ENCODE measurements at places on chromosomes 12 and 14.

DNA sequence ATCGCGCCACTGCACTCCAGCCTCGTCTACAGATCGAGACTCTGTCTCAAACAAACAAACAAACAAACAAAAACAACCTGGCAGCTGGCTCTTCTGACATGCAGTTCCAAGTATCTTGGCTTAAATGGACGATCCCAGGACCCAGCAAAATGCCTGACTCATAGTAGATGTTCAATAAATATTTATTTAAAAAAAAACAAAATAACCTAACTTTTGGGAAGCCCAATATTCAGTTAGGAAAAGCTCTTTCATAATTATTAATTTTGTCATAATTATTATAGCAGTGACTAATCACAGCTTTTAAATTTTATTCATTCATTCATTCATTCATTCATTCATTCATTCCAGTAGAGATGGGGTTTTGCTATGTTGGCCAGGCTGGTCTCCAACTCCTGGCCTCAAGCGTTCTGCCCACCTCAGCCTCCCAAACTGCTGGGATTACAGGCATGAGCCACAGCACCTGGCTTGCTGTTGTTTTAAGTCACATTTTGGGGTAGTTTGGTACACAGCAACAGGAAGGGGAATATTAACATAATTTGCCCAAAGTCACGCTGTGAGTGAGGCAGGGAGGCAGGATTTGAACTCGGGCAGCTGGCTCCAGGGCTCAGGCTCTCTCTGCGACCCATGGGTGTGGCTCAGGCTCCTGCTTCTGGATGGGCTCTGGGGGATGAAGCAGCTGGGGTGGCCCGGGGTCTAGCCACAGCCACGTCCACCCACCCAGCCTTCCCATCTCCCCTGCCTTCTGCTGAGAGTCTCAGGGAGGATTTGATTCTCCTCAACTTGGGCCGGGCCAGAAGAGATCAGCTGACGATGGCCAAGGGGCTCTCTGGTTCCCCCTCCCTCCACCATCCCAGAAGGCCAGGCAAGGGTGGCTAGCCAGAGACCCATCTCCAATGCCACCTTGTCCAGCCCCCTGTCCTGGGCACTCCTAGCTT, 2.4 kb downstream of the SDS start:
- no peak for DNase-seq

- no peak for DNase-seq
Observed at GRCh38 chr14:59588101-59588500, 11.5 kb upstream of the CCDC175 start.

GRCh38 chr12:11601647-11602046, 47.8 kb upstream of the ETV6 start:
- peak; percentile 32 for DNase-seq

DNA sequence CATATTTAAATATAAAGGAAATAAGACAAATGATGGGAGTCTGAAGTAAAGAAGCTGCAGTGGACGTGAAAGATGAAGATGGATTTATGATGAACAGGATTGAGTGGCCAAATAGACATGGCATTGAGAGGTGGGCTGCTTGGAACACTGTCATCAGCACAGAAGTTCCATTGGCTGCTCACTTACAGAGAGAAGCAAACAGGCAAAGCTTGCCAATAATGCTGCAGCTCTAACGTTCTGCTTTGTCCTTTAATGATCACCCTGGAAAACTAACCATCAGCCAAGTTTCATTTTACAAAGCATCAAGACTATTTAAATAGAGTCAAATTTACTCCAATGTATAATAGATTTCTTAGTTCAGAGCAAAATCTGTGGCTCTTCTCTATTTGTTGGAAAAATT, 721.4 kb downstream of the TMTC2 start:
- DNase-seq, result no peak

GRCh38 chr12:52942901-52943181, 6.1 kb upstream of the KRT18 start:
- no peak for DNase-seq

GRCh38 chr14:29222671-29223268, 456.2 kb downstream of the FOXG1 start:
- DNase-seq, result peak; percentile 41

GRCh38 chr14:36443374-36443773, 76.7 kb downstream of the NKX2-1 start:
- DNase-seq, result no peak

DNA sequence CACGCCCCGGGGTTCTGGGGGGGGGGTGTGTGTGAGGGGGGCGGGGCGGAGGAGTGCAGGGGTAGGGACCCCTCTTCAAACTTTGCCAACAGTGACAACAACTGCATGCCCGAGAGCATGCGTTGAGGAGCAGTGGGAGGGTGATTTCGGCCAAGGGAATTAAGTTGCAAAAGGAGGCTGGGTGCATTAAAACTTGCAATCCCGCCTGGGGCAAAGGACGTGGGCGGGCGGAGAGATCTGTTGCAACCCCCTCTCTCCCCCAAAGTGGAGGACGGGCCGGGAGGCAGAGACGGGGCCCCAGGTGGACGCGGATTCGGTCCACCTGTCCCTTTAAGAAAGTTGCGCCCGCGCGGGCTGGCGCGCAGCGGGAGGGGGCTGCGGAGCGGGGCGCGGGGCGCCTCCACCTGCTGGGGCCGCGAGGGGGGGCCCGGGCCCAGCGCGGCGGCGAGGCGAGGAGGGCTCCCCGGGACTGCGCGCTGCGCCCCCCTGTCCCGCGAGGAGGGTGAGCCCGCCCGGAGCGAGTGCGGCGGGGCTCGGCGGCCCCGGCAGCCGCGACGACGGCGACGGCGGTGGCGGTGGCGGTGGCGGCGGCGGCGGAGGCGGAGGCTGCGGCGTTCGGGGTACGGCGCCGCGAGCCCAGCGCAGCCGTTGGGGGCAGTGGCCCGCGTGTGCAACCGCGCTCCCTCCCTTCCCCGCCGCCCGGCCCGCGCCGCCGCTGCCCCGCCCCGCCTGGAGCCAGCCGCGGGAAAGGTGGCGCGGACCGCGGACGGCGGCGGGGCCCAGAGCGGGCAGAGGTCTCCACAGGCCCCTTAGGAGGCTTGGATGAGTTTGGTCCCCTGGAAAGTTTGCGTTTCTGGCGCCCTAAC, 530 bp upstream of the FOXN4 start:
- DNase-seq, result no peak

DNA sequence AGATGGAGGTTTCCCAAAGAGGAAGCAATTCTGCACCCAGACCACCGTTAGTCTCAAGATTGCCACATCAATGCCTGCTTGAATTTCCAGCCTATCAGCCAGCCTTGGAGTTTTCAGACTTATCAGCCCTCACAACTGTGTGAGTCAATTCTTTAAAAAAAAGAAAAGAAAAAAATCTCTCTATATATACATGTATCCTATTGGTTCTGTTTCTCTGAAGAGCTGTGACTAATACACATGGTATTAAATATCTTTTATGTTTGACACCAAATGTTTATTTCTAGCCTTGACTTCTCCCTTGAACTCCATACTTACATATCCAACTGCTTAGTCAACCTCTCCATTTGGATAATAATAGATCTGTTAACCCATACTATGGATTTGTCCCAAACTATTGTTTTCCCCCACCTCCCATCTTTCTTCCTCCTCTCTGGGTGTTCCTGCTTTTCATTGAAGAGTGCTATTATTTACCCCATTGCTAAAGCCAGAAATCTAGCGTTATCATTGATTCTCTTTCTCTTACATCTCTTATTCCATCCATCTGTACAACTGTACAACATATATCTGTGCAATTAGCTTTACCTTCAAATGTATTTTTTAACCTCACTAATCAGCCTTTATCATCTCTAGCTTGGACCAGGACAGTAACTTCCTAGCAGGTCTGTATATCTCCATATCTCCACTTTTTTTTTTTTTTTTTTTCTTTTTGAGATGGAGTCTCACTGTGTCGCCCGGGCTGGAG, 22.7 kb upstream of the EID3 start:
- peak; percentile 83 for DNase-seq

- no peak for DNase-seq
Observed at GRCh38 chr12:105721051-105721825, 390.7 kb downstream of the C12orf75 start.

DNA sequence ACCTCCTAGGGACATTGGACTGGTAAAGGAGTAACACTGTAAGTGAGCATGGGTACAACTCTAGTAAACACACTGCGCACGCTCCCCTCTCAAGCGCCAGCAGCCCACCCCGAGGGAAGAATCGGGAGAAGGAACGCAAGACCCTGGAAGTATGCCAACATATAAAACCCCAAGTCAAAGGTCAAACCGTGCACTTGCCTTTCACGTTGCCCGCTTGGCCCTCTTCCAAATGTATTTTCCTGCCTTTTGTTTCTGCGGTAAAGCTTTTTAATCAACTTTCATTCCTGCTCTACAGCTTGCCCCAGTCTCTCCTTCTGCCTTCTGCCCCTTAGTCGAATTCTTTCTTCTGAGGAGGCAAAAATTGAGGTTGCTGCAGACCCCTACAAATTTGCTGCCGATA, 17.6 kb upstream of the CHST11 start:
- no peak for DNase-seq

GRCh38 chr12:117125767-117126166, 26.6 kb upstream of the TESC start:
- DNase-seq, result no peak

- DNase-seq, result peak; percentile 69
Observed at GRCh38 chr12:71125515-71125914, 32.3 kb downstream of the TSPAN8 start.

DNA sequence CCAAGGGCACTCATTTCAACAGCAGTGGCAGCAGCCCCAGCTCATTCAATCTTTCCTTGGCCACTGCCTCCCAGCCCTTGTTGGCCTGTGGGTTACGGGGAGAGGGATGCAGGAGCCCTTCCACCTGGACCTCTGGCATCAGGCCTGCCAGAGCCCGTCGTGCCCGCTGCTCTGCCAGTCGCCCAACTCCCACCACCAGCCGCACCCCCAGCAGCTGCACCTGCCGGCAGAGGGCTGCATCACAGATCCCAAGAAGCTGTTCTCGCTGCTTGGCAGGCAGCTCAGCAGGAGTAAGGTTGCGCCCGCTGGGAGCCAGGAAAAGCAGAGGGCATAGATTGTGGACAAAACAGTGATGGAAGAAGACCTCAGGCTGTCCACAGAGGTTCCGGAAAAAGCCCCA, 6.7 kb downstream of the SMUG1 start:
- DNase-seq, result no peak

- DNase-seq, result no peak
Observed at GRCh38 chr14:49280566-49280965, 305.6 kb downstream of the RPS29 start.

GRCh38 chr12:53636641-53637040, 10.5 kb upstream of the ATF7 start:
- DNase-seq, result no peak

GRCh38 chr12:122849352-122850047, 14.2 kb downstream of the HIP1R start:
- DNase-seq, result no peak

DNA sequence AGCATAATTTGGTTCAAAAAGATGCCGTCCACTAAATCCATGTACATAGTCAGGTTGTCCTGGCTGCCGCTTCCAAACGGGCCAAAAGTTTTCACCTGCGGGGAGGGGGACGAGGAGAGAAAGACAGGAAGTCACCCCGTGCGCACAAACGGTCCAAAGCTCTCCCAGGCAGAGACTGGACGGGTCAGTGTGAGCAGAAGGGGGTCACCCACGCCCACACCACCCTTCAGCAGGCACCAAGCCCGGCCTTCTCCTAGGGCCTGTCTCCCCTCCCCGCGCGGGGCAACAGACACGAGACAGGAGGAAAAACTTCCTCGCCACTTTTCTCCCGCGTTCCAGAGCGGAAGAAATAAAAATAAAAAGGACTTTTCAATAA, 888 bp downstream of the CCDC88C start:
- peak; percentile 43 for DNase-seq

GRCh38 chr14:105495101-105495989, 4.3 kb downstream of the TEDC1 start:
- no peak for DNase-seq

DNA sequence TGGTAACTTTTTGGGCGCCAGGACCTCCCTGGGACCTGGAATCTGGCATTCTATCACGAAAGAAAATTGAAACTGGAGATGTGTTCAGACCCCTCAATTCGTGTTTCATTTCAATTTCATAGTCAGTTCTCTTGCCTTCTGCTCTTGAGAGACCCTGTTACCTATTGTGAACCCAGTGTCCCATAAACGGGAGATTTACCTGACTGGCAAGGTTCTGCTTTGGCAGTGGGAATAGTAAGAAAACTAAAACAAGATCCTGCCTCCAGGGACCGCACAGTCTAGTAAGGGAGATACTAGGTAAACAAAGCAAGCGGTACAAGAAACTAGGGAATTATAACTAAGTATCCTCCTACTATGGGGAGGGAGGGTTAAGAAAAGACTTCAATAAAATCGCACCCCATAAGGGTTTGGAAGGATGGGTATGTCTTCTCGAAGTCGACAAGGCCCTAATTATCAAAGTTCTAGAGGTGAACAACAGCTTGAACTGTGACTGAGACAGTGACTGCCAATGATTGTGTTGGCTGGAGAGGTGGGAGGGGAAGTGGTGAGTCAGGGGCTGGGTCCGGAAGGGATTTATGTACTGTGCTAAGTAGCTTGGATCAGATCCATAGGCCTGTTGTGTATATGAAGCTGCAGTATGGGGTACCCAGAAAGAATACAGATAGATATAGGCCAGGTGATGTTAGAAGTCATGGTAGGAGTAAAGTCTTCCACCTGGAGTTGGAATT, 754 bp downstream of the ACSS3 start:
- peak; percentile 21 for DNase-seq

GRCh38 chr14:44759277-44759676, 202.5 kb downstream of the KLHL28 start:
- no peak for DNase-seq

- DNase-seq, result no peak
Observed at GRCh38 chr12:89203144-89203543, 149.2 kb downstream of the DUSP6 start.

DNA sequence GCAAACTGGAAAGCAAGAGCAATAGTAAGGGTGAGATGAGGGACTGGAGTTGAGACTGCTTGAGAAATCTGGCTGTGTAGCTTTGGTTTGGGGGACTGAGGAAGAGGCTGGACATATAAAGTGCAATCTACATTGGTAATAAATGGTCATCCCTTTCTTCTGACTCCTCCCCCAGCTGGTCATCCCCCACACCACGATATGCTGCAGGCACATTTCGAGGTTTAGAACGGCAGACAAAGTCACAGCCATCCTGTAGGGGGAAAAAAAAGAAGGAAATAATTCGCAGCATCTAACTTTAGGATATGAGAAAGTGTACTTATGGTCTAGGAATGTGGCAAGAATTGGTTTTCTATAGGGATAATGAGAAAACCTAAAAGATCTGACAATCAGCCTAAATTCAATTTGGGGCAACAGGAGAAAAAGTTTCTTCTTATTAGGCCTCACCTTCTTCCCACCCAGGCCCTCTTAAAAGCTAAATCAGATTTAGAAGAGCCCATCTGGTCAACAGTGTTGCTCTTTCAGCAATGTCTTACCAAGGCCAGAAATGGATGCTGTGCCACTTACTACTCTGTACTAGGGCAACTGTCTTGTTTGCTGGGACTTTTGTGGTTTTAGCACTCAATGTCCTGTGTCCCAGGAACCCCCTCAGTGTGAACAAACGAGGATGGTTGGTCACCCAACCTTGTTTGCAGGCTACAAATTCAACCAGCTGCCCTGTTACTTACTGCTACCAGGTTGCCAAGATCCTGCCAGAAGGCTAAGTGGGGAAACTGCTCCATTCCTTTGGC, 7.6 kb downstream of the M6PR start:
- DNase-seq, result no peak
